ENCODE measurements at places on chromosomes 3 and 15. TPM values are rescaled to one million over a fixed set of nuclear protein-coding genes. Genes with fewer than 3 reads are reported as not detected.

The LRRC31 gene
- not detected for polyA plus RNA-seq

The ARPIN gene
- polyA plus RNA-seq: 13.8 TPM

The RPL39L gene
- polyA plus RNA-seq: 8.9 TPM

The RAD54L2 gene
- 9.5 TPM for polyA plus RNA-seq

The SLC28A1 gene
- 0.39 TPM for polyA plus RNA-seq

The CHRNA5 gene
- polyA plus RNA-seq: 0.76 TPM

The FOXL2 gene
- not detected for polyA plus RNA-seq

The IMPG2 gene
- 1.8 TPM for polyA plus RNA-seq

DNA sequence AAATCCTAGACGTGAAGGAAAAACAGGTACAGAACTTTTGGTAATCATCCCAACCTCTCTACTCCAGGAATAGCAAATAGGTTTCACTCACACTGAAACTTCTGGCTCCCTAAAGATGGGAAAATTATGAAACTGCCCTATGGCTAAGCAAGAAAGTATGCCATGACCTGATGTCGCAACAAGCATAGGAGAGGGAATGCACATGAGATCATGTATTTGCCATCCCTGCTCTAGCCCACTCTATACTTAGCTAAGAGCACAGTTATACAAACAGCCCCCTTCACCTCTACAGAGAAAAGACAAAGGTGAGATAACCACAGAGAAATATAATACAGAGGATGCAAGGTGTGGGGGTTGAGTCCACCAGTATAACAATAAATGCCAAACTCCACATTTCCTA is 102.7 kb downstream of the TBC1D5 start:
- no peak for DNase-seq

DNA sequence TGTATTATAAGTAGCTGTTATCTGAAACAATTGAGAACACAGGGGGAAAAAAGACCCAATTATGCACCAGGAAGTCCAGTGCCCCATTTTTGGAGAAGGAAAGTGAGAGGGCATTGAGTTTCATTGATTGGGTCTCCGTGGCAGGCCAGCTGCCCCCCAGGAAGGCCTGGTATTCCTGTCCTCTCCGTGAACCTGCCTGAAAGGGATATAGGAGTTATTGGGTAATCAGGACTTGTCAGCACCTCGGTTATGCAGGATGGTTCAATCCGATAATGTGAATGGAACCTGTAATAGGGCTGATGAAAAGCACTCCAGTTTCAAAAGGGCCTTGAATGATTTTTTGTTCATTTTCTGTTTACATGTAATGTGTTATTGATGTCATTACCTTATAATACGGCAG is 122.0 kb upstream of the RARB start:
- DNase-seq: no peak

DNA sequence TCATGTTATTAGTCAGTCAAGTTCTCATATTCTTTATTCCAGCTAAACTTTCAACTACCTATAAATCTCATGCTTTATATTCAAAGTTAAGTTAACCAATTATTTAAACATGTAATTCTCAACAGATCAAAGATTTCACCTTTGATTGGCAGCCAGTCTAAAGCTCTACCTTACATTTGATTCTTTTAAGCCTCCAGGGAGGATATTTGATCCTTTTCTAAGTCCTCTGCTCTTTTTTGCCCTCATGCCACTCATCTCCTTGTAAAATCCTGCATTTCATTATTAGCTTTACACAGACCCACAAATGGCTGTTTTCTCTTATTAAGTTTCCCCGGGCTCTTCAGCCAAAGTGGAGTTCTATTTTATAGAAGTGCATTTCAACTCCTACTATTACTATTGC is 134.1 kb downstream of the NLGN1 start:
- no peak for DNase-seq

DNA sequence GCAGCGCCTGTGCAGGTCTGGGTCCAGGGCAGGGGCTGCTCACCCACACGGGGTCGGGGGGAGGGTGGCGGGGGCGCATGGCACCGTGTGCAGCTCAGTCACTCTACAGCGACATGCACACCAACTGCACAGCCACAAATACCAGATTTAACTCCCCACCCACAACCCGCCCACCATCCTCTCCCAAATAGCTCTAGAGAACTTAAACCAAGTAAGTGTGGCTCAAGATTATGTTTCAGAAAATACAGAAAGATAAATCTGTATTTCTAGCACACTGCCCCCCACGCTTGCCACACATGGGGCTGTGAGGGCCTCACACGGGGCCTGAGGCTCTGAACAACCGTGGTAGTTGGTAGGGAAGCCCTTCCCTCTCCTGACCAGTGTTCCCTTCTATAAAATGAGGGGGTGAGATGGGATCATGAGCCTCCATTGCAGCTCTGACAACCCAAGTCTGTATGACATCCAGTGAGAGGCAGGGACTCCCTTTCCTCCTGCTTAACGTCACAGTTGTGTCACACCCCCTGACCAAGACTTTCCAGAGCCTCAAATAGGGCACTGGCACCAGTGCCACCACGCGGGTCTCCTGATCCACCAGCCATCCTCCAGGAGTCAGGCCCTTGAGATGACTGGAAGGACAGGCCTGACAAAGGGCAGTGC is 23.1 kb downstream of the POC1A start:
- no peak for DNase-seq

- no peak for DNase-seq
Observed at GRCh38 chr15:90642464-90643300, 74.5 kb upstream of the BLM start.

DNA sequence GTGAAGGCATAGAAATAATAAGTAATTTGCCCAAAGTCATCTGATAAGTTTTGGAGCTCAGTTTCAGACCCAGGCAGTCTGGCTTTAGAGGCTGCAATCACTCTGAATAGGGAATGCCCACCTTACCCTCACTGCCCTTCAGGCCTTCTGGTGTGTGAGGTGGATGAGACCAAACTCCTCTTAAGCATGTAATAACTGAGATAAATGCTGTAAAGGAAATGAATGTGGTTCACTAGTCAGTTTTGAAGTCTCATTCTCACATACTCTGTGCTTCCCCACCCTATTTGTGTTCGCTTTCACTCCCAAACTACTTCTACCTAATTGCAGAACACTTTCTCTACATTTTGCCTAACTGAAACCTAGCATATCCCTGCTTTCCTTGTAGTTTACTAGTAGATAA is 144.1 kb downstream of the FILIP1L start:
- no peak for DNase-seq

- DNase-seq: no peak
Observed at GRCh38 chr3:13111873-13112520, 38.8 kb upstream of the IQSEC1 start.

DNA sequence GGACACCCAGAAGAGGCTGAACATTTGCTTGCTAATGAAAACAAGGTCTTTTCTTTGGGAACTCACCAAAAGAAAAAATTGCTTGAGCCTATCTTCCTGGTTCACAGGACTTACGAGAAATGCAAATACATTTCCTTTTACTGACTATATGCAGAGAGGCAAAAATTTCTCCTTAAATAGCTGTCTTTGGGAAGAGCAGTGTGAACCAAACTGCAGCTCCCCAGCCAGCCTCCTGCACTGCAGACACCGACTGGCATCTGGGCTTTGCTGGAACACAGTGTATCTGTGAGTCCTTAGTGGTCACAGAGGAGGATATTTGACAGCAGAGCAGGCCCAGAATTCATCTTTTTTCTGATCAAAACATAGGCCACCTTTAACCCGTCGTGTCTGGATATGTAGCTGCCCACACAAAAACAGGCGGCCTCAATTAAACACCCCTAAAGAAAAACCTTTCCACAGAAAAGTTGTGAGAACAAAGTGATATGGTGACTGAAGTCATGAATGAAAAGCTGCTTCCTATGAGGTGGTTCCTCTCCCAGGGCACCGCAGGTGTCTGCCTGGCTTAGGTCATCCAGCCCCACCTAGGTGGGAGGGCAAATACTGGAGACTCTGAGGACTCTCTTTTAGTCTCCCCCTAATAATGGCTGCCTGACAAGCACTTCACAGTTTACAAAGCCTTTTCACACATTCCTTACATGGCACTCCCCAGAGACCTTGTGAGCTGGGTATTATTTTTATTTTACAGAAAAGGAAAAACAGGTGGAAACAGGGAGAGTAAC is 46.1 kb upstream of the TMEM158 start:
- DNase-seq: no peak

DNA sequence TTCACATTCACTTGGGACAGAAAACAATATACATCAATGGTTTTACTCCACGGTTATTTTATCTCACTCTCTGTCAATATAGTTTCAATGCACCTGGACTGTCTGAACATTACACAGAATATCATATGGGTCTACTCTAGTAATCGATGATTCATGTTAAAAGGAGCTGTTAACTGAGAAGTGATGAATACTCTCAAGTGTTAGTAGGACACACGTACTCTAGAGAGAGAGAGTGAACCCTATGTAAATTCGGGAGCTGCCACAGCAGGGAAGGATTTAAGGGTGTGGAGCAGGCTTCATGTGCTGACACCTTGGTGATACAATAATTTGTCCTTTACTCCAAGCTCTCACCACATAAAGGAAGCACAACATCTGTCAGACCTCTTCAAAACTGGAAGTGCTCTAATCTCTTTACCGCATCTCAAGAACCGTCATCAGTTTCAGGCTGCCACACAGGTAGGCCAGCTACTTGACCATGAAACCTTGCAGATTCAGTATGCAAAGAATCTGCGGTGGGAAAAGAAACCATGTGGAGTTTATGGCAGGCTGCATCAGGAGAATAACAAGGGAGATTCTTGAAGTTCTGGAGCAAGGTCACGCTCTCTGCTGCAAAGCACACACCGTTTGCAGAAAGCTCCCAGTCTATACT is 199.2 kb upstream of the TMC3 start:
- DNase-seq: no peak

GRCh38 chr3:101890716-101891115 is 41.4 kb downstream of the NFKBIZ start:
- no peak for DNase-seq

DNA sequence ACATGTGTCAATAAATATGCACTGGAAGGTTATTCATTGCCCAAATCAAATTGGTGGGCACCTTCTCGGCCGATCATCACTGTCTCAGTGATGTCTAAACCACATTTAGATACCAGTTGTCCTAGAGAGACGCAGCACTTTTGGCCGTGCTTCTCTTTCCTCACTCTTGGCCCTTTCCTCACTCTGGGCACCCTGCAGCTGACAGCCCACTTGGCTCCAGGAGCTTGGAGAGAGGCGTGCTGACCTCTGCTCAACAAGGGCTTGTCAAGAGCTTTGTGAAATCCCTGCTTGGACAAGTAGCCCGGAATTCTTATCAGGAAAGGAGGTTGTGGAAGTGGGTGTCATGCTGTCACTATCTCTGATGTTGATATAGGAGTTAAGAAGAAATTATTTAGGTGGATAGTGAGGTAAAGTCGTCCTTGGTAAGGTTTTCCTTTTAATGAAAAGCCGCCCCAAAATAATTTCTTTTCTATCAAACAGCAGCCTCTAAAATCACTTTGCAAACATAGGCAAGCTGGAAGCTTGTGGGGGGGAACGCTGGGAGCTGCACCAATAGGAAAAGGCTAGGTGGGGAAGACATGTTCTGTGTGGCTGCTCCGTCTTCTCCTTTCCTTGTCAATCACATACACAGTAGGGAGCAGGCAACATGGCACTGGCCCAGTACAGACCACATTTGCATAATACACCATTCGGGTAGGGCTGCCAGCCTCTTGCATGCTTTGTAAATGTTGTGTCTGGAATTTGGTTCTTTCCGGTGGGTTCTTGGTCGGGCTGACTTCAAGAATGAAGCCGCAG is 126.8 kb upstream of the UBE3A start:
- DNase-seq: no peak

DNA sequence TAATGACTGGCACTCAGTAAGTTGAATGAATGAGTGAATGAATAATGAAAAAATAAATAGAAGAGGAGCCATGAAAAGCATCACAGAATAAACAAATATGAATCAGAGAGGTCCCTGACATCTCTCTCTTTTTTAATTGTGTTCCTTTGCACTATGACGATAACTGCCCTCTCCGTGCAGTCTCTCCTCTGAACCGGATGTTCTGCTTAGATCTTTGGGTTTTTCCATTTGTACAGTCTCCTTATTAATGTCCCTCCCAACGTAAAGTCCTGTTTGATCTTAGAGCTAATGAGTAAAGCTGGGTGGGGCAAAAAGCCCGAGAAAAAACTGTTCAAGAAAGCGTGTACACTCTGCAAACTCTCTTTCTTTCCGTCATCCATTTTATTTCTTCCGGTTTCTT is 28.3 kb upstream of the BHLHE40 start:
- DNase-seq: no peak

DNA sequence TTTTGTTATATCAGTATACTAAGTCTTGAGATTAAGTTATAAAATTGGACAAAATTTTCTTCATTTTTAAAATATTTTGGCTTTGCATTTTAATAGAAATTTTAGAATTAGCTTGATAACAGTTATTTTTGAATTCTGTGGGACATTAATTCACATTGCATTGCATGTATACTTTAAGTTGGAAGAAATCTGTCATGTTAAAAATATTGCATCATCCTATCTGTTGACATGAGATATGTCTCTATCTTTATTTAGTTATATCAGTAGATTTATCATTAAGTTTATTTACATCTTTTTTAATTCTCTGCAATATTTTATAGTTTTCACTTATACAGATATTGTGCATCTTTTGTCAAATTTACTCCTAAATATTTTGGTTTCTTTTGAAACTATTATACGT is 904.6 kb upstream of the NR2F2 start:
- DNase-seq: no peak

- no peak for DNase-seq
Observed at GRCh38 chr3:128383316-128384235, 83.1 kb downstream of the DNAJB8 start.

- no peak for DNase-seq
Observed at GRCh38 chr3:5045961-5046360, 66.7 kb downstream of the BHLHE40 start.

GRCh38 chr3:15997274-15997943 is 177.1 kb upstream of the GALNT15 start:
- no peak for DNase-seq

DNA sequence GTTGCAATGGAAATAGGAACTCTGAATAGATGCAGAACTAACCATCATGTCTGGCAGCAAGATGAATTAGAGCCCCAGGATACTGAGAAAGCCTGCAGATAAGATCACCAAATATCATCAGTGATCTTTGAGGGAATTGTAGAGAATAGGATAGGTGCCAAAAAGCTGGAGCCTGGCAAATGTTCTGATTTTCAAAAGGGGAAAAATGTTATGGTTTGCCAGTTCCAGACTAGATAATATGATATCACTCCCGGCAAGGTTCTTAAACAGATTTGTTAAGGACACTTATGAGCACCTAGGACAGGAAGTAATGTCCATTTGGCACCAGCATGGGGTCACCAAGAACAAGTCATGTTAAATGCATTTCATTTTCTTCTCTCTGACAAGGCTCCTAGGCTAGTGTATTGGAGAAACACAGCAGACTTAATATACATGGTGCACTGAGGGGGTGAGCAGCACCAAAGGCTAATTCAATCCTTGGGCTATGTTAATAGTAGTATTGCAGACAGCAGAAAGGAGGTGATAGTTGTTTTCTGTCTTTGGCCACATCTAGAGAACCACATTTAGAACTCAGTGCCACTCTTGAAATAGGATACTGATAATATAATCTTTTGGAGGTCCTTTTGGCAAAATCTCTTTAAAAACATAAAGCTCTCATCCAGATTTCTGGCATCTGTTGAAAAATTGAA is 4.8 kb downstream of the SRGAP3 start:
- no peak for DNase-seq
